ENCODE measurements at places on chromosomes 7 and 10.
A peak's percentile ranks its signal among the peaks of the same experiment; 100 is the strongest.

GRCh38 chr10:10165415-10165814, 852.3 kb upstream of the CELF2 start:
- DNase-seq: no peak

- no peak for DNase-seq
Measured at GRCh38 chr7:157719008-157719682, 382.3 kb downstream of the DNAJB6 start.

- DNase-seq: peak; percentile 96
Measured at GRCh38 chr7:99624484-99624883, 7.7 kb downstream of the ZSCAN25 start.

- DNase-seq: no peak
Measured at GRCh38 chr10:132427006-132427771, 30.2 kb downstream of the PWWP2B start.

- no peak for DNase-seq
Measured at GRCh38 chr10:132967540-132967939, 25.2 kb upstream of the CFAP46 start.

- peak; percentile 83 for DNase-seq
Measured at GRCh38 chr10:33143160-33143728, 185.2 kb upstream of the ITGB1 start.

DNA sequence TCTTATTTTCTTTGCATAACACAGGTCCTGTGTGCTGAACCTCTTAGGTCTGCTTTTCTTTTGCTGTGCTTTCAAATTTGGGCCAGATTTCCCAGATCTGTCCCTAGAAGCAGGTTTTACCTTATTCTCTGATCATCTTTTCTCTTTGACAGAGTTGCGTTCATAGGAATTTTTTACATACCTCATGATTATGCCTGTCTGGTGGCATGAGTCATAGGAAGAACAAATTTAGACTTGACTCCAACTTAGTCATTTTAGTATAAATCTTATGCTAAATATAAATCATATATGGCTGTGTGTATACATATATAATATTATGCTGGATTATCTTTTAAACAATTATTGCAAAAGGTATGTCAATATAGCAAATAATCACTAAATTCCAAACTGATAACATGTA, 1038.9 kb downstream of the GRM8 start:
- no peak for DNase-seq

DNA sequence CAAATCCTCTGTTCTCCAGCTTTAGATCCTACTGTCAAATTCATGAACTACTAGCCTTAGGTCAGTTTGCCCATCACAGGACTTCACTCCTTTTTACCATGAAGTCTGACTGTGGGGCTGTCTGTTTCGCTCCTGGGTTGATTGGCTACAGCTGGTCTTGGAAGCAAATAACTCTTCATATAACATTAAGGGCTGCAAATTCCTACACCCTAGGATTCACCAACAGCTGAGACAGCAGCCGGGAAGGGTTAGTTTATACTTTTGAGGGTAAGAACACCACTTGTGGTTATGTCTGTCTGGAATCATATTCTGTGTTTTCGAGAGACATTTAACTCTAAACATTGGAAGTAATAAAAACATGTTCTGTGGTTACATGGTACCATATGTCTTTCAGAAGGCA, 55.9 kb upstream of the KIAA1217 start:
- no peak for DNase-seq

DNA sequence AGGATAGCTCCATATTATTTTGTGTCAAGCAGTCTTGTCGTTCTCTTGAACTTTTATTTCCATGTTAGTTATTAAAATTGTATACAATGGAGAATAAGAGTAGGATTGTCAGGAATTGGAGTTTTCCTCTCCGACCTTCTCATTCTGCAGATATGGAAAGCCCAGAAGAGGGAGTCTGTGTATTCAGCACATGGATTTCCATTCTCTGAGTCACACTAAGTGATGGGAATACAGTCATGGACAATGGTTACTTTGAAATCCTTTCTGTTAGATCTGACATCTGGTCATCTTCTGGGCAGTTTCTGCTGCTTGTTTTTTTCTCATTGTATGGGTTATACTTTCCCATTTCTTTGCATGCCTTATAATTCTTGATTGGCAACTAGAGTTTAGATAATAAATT, 5.0 kb upstream of the TASOR2 start:
- no peak for DNase-seq

- DNase-seq: no peak
Measured at GRCh38 chr7:31067491-31067890, 15.4 kb downstream of the ADCYAP1R1 start.

DNA sequence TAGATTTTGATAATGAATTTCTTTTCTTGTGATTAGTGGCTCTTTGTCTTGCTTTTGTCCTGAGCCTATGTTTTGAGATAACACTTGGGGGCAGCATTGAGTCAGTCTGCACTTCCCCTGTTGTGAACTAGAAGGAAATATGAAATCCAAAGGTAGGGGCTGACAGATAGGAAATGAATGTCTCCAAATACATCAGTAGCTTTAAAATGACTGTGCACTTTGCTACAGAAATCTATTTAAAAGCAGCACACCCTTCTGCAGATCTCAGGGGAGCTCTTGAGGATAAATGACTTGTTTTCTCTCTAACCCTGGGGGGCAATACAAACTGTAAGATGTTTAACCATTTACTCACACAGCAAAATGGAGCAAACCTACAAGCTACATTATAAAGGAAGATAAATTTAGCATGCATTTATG, 176.0 kb upstream of the MYO3A start:
- peak; percentile 19 for DNase-seq

- no peak for DNase-seq
Measured at GRCh38 chr10:19290770-19291169, 242.2 kb downstream of the MALRD1 start.

DNA sequence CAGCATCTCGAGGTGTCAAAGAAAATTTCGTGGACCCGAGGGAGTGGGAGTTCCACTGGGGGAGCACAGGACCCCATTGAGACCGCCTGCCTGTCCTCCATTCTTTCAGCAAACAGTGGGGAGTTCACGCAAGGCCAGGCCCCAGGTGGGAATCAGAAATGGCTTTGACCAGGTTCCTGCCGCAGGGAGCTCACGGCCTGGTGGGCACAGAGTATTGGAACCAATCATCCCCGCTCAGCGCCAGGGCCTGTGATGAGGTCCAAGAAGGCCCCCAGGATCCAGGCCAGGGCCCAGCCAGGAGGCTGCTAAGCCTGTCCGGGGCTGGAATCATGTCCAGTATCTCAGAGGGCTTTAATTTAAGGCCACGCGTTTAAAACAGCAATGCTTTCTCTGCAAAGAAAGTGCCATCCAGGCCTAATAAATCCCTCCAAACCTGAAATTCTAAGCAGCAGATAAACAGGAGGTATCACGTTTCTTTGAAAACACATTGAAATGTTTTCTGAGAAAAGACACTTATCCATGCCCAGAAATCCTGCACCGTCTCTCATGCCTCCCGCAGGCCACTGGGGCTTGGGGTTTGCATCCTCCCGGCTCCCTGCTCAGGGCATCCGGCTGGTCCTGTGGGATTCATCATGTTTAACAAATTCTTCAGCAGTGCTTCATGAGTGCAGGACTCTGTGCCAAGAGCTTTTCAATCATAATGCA, 125.7 kb downstream of the OAT start:
- DNase-seq: no peak

DNA sequence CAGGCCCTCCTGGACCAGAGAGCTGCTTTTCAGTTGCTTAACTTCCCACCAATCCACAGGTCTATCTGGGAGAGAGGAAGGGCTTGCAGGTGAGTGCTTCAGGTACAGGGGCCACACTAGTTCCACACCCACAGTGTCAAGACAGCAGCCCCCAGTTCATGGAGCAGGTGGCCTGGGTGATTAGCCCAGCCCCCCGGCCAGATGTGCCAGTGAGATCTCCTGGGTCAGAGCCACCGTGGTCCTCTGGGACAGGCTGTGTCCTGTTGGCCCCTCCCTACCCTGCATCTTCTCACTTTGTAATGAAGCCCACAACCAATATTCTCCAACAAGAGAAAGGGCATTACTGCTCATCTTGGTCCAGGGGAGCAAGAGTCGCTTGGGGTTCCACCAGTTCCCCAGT, 30.6 kb downstream of the DRGX start:
- no peak for DNase-seq

DNA sequence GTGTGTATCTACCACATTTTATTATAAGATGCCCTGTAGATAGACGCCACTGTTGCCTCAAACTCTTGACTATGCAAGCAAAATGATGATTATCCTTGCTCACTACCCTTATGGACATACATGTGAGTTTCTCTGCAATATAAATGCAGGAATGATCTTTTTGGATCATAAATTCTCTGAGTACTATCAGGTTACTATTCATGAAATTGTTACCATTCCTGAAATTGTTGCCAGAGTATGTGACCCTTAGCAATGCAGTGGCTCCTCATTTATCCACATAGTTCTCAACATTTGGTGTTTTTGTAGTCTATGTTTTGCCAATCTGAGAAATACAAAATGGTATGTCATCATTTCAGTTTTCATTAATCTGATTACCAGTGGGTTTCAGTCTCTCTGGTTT, 166.2 kb upstream of the FAM3C start:
- DNase-seq: no peak

DNA sequence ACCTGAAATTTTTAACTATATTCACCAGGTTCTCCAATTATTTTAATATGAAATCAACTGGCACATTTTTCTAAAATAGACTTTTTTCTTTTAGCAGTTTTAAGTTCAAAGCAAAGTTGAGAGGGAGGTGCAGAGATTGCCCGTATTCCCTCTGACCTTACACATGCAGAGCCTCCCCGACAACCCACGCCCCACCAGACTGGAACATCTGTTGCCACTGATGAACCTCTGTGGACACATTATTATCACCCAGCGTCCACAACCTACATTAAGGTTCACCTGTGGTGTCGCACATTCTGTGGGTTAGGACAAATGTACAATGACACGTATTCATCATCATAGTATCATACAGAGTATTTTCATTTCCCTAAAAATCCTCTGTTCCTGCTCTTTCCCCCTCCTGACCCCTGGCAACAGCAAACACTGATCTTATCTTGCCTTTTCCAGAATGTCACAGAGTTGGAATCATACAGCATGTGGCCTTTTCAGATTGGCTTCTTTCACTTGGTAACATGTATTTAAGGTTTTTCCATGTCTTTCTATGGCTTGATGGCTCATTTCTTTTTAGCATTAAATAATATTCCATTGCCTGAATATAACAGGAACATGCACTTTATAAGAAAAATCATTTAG, 37.1 kb downstream of the COBL start:
- DNase-seq: no peak

DNA sequence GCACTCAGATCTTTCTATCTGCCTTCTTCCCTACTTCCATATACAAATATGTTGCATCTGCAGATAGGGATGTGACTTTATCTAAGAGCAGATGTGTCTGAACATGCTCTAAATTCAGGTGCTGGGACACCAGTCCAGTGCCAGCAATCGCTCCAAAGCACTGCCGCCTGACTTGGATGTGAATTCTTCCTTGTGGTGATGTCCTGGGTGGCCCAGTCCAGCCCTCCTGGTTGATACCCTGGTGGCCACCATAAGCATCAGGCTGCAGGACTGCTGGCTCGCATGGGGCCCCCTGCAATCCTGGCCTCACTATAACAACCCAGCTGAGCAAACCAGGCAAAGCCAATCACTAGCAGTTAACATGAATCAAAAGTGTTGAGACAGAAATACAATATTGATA, 149.2 kb upstream of the PDE1C start:
- no peak for DNase-seq

DNA sequence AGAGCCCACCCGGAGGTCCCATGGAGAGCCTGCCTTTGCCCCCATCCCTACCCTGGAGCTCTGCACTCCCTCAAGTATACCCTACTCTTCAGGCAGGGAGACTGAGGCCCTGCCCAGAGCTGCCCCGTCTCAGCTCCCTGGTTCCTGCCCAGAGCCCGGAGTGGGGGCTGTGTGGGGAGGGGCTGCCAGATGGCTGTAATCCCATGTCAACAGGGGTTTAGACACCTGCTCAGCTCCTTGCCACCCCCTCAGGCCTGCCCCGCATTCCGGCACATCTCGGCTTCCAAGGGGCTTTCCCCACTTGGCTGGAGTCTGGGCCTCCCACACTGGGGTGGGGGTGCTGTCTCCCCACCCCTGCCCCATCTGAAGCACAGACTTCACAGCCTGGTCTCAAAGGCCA, 20.9 kb upstream of the LFNG start:
- no peak for DNase-seq

DNA sequence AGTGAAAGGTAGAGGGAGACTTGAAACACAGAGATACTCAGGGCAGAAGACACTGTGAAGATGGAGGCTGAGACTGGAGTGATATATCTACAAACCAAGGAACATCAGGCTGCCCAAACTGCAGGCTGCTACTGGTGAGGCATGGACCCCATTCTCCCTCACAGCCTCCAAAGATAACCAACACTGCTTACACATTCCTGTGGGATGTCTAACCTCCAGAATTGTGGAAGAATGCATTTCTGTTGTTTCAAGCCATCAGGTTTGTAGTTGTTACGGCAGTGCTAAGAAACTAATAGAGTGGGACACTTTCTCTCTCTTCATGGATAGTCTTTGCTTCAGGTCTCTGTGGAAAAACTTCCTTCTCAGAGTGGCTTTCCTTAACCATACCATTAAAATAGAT, 182.6 kb upstream of the TMEM106B start:
- no peak for DNase-seq

- DNase-seq: no peak
Measured at GRCh38 chr7:34487391-34488115, 170.5 kb upstream of the NPSR1 start.

GRCh38 chr10:28823501-28824075, 146.3 kb downstream of the BAMBI start:
- no peak for DNase-seq

DNA sequence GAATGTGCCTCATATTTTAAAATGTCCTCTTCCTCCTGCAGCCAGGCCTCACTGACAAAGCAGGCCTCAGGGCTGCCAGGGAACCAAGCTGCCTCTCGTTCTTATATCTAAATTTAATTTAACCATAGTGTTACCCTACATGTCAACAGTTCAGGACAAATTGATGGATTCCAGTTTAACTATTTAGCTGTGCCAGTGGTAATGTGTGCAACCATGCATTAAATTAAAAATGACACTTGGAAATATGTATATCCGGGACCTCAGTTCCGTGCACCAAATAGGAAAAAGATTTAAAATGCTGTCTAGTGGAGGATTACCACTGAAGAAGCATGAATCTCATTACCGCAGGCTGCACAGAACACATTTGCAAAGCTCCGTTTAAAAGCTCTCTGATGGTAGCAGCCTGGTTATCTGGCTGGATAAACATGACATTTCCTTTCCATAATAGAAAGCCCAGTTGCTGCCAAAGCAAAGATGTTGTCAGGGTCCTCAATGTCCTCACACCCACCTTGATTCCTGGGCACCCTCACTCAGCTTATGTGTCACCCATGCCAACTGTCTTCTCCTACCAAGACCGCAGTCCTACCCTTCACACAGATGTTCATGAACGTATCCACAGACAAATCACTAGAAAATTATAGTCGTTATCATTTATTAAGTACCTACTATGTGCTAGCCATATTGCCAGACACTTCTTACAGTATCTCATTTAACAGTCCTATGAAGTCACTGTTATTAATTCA, 73.3 kb upstream of the FRMD4A start:
- no peak for DNase-seq
